ENCODE measurements at places on chromosomes 5 and 9.

- no peak for DNase-seq
Observed at GRCh38 chr5:152397581-152397980, 7.5 kb downstream of the NMUR2 start.

DNA sequence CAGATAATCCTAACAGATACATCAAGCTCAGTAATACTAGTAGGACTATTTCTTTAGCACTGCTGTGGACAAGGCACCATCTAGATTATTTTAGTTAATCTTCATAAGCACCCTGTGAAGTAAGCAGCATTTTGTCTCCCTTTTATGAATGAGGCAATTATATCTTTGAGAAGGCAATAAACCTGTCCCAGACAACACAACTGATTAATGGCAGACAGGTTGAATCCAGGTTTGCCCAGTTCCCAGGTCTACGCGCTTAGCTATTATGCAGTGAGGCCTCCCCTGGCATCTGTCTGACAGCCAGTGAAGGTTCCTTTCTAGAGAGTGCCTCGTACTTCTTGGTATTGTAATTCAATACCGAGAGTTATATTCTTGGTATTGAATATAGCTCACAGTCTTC, 9.7 kb upstream of the LVRN start:
- DNase-seq: no peak

DNA sequence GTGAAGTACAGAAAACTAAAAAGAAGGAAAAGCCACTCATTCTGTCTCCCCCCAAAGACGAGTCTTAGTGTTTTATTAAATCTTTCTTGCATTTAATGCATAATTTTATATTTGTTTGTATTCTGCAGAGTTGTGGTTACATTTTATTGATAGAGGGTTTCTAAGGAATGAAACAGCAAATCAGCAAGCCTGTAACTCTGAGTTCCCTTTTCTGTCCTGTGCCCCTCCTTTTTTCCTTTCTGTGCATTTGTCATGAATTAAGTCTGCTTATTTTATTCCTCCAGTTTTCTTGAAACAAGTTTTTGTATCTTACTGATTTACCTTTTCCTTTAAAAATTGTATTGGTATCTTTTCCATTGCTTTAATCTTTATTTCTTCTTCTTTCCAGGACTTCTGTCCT, 132.8 kb downstream of the MUSK start:
- no peak for DNase-seq

DNA sequence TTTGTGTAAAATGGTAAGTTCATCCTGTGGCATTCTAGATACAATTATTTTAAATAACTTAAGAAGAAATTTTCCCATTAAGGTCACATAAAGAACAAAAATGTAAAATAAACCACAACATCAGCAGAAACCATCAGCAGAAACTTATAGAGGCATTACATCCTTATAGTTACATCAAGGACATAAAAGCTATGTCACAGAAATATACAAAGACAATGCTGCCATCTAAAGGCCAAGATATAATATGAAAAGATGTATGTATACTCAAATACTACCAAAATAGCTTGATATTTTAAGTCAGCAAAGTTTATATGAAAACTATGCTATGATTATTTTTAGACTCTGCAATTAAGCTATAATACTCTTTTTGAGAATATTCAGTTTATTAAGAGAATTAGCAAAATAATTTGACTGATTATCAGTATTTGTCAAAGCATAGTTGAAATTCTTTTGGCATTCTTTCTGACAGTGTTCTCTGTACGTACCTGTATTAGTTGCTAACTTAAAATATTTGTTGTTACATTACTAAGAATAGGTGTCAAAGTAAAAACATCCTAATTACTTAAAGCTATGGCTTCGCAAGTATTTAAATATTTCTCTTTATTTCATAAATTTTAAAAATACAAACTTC, 36.2 kb downstream of the FBXL17 start:
- peak; percentile 3 for DNase-seq

GRCh38 chr5:134493461-134494055, 31.9 kb upstream of the JADE2 start:
- no peak for DNase-seq

- DNase-seq: no peak
Observed at GRCh38 chr5:124456249-124456648, 290.2 kb downstream of the ZNF608 start.

GRCh38 chr5:82765765-82766164, 311.4 kb downstream of the TMEM167A start:
- no peak for DNase-seq

- no peak for DNase-seq
Observed at GRCh38 chr9:10793306-10793705, 180.5 kb upstream of the PTPRD start.

- no peak for DNase-seq
Observed at GRCh38 chr5:65198456-65199120, 283.1 kb downstream of the ADAMTS6 start.

- DNase-seq: no peak
Observed at GRCh38 chr5:65903581-65903980, 22.8 kb upstream of the ERBIN start.

DNA sequence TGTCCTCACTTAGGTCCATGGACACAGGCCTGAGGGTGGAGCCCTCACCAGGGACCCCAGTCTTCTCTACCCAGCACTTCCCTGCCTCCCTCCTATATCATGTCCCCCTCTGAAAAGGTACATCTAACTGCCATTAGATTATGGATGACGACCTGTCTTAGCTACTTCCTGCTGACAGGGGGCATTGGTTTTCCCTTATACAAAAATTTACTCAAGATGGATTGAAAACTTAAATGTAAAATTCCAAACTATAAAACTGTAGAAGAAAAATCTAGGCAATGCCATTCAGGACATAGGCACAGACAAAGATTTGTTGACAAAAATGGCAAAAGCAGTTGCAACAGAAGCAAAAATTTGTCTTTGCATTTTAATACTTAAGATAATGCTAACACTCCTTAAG, 623.2 kb upstream of the FAM174A start:
- no peak for DNase-seq

DNA sequence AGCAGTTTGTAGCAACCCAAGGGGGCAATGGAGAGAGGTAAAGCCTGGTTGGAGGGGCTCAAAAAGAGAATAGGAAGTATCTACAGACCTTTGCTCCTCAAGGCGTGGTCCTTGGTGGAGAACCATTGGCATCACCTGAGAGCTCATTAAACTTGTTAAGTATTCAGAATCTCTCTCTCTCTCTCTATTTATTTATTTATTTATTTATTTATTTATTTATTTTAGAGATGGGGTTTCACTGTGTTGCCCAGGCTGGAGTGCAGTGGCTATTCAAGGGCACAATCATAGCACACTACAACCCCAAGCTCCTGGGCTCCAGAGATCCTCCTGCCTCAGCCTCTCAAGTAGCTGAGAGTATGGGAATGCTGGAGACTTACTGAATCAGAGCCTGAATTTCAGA, 193.1 kb upstream of the ADCY2 start:
- DNase-seq: no peak

- DNase-seq: no peak
Observed at GRCh38 chr9:107218829-107219485, 64.1 kb upstream of the RAD23B start.

DNA sequence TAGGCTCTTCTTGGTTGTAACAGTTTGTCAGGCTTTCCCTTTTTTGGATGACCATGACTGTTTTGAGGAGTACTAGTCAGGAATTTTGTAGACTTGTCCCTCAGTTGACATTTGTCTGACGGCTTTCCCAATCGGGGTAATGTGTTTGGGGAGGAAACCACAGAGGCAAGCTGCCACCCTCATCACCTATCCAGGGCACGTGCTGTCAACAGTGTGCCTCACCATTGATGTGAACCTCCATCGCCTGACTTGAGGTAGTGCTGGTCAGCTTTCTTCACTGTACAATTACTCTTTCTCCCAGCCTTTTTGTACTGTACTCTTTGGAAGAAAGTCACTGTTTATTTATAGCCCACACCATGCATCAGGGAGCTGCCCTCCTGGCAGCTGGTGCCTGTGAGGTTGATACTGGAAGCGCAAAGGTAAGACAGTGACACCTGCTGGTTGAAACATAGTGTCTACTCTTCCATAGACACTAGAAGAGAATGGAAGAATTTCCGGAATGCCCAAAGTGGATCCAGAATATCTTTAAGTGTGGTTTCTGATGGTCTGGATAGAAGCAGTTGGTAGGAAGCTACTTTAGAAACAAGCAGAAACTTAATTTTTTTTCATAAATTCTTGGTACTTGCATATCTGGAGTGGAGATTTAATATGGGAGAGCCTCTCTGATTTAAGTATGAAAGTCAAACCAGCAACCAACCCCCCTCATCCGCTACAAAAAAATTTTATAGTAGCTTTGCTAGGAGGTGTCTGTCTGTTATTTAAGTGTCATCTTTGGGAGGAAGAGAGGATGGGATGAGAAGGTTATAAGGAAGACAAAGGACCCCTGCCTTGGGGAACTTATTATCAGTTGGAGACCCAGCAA, 69.3 kb downstream of the SNX30 start:
- peak; percentile 53 for DNase-seq

GRCh38 chr5:43042176-43042625, 2.1 kb upstream of the ANXA2R start:
- DNase-seq: peak; percentile 94

DNA sequence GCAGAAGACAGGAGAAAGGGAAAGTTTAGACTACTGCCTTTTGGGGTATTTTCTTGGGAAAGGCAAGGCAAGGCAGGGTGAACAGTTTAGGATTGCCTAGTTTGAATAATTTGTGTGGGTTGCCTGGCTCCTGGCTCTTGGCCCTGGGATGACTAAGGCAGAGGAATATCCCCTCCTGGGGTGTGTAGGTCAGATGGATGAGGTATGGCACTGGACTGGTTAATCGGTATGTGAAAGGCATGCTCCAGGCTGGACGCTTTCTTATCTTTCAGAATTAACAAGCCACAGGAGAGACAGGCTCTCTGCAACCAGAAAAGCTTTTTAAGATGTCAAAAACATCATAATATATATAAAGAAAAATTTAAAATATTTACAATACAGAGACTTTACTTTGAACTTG, 58.6 kb downstream of the STARD4 start:
- peak; percentile 49 for DNase-seq

GRCh38 chr9:78806492-78807160, 509.7 kb downstream of the PSAT1 start:
- no peak for DNase-seq

DNA sequence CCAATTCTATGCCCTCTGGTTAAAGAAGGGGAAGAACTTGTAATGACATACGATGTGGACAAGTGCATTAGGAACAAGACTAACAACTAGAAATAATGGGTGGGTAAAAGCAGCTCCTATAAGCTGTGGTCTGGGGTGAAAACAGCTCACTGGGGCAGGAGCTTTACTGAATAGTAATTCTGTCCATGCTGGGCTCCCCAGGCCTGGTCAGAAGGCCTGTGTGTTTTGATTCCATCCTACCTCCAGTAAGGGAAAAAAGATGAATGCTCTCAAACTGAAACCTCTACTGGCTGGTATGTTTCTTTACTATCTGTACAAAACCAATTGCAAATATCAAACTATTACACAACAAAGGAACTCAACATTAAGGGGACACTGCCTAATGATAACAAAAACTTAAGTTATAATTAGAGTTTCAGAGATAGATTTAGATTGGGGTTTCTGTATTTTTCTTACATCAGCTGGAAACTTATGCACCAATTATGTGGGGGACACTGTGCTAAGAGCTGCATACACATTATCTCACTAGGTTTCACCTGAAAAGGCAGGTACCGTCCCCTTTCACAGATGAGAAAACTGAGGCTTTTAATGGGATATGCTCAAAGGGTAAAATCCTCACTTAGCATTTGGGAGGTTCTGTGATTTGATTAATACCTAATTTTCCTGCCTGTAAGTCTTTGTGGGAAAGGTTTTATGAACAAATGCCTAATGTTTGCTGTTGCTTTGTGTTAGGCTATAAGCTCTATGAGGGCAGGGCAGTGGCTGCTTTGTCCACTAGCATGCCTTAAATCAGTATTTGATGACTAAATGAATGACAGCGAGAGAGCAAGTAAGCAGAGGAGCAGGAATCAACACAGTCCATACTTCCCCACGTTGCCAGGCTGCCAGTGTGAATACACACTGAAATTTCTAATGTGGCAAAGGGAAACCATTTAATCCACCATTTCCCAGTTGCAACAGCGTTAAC, 53.6 kb downstream of the ELL2 start:
- DNase-seq: no peak

- no peak for DNase-seq
Observed at GRCh38 chr5:169089343-169089742, 211.6 kb downstream of the SLIT3 start.

DNA sequence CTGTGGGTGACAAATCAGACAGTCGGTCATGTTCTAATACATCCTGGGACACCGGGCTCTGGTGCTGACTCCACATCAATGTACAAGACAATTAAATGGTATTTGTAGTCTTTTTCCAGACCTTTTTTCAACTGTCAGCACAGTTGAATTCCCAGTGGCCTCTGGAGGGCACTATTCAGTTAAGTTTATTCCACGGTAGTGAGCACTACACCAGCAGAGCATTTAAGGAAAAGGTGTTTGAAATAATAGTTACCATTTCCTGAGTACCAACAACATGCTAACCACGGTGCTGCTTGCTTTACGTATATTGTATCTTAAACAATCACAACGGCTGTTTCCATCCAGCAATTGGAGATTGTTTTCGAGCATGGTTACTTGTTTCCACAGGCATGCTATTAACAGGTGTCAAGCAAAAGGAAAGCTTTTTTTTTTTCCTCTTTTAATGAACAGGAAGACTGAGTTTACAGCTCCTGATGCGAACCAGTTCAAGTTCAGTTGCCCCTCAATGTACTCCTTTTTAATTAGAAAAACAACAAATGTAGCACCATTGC, 186.7 kb downstream of the PDZD2 start:
- DNase-seq: peak; percentile 65

DNA sequence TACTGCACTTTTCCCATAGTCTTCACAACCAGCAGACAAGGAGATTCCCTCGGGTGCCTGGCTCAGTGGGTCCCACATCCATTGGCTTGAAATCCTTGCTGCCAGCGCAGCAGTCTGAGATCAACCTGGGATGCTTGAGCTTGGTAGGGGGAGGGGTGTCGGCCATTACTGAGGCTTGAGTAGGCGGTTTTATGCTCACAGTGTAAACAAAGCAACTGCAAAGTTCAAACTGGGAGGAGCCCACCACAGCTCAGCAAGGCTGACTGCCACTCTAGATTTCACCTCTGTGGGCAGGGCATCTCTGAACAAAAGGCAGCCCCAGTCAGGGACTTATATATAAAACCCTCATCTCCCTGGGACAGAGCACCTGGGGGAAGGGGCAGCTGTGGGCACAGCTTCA, 512.3 kb upstream of the MPDZ start:
- DNase-seq: no peak

GRCh38 chr5:96117771-96118651, 156.4 kb upstream of the ELL2 start:
- no peak for DNase-seq
